ENCODE measurements at places on chromosomes 16 and 17. TPM values are rescaled to one million over a fixed set of nuclear protein-coding genes. Genes with fewer than 3 reads are reported as not detected.

The NPB gene
- total RNA-seq: 1.9 TPM

The SLC13A2 gene
- not detected for total RNA-seq

The GRAPL gene
- not detected for total RNA-seq

The NRN1L gene
- total RNA-seq: not detected

The SUMO2 gene
- 65.3 TPM for total RNA-seq

The SEPTIN12 gene
- total RNA-seq: not detected

The CCL22 gene
- total RNA-seq: 0.09 TPM

The TP53TG3D gene
- 0.76 TPM for total RNA-seq

The CCL15 gene
- total RNA-seq: not detected

The SLC5A10 gene
- 0.40 TPM for total RNA-seq

The AXIN2 gene
- 9.1 TPM for total RNA-seq

The C16orf54 gene
- total RNA-seq: 0.13 TPM

The RAMP2 gene
- total RNA-seq: 23.3 TPM

The ALDH3A1 gene
- total RNA-seq: 480 TPM

The C17orf78 gene
- total RNA-seq: not detected

The FBXL20 gene
- total RNA-seq: 6.8 TPM

The GEMIN4 gene
- total RNA-seq: 33.0 TPM

- no peak for DNase-seq
Measured at GRCh38 chr16:57530104-57530521, 6.3 kb downstream of the CCDC102A start.

GRCh38 chr17:79306424-79307318 is 232.0 kb downstream of the ENGASE start:
- no peak for DNase-seq

- DNase-seq: no peak
Measured at GRCh38 chr16:88406096-88407041, 23.6 kb downstream of the ZNF469 start.

GRCh38 chr16:67162506-67163163 is 1.9 kb upstream of the HSF4 start:
- no peak for DNase-seq

DNA sequence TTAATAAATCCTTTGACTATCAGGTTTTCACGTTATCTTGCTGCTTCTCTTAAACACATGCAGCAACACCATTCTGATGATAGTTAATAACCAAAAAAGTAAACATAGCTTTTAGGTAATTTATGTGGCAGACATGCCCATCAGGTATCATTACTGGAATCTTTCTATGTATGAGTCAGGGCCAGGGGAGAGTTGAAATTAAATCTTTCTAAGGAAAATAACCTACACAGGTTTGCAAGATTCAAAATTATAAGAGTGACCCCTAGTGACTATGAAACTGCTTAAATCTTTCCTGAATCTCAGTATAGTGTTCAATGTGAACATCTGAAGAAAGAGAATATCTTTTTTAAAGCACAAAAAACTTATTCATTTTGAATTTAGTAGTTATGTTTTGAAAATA is 666.6 kb downstream of the CDH11 start:
- no peak for DNase-seq

DNA sequence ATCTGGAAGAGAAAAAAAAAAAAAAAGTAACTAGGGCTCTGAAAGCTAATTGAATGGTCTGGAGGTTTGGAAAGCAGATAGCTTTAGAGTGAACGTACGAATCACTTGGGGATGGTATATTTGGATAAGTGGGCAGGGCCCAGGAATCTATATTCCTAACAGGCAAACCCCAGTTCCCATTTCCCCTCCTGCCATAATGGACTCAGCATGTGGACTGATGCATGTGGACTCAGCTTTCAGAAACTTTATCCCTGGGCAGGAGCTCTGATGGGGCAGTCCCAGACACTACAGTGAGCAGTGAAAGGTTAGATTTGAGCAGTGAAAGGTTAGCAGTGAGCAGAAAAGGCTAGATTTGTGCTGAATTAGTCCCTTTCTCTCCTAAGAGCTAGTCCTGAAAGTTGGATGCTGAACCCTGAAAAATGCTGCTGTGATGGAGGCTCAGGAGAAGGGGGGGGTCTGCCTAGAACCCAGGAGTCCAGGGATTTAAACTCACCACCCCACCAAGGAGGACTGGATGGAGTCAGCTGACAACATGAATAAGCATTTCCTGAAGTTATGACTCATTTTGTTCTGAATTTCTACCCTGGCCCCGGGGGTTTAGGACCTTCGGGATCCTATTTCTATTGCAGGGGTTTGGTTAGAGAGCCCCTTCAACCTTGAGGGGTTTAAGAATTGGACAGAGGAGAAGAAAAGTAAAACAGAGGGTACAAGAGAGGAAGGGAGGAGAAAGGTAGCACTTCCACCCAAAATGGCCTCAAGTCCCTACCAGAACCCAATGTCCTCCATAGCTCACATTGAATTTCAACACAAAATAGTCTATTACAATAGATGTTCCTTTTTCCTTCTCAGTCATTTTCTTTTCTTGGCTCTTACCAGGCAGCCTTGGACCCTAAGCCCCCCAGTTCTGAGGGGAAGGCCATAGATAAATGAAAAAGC is 10.3 kb upstream of the FZD2 start:
- no peak for DNase-seq

DNA sequence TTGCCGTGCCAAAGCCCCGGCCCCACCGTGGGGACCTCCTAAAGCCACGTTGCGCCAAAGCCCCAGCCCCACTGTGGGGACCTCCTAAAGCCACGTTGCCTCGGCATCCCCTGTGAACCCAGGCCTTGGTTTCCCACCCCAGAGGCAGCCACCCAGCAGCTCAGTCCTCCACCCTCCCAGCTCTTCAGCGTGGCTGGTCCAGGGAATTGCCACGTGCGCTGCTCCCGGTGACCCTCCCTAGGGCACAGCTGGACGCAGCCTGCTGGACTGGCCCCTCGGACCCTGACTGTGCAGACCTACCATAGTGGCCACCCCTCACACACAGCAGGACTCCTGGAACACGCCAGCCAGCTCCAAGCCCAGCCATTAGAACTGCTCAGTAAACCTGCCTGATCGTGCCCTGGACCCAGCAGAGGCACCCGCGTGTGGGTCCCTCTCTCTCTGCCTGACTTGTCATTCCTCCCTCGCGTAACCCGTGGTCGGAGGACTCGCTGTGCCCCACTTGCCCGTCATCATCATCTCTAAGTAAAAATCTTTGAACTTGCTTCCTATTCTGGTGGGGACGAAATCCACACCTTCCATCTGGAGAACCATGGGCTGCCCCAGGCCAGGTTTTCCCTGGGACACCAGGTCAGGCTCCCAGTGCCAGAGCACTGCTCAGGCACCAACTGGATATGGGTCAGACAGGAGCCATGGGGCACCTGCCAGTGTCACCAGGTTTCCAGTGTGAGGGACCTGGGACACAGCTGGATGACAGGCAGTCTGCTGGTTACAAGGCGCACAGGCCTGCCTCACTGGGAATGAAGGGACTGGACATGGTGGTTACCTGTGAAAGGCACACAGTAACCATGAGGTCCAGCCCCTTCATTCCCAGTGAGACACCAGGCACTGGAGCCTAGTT is 5.6 kb downstream of the CIAO3 start:
- no peak for DNase-seq

DNA sequence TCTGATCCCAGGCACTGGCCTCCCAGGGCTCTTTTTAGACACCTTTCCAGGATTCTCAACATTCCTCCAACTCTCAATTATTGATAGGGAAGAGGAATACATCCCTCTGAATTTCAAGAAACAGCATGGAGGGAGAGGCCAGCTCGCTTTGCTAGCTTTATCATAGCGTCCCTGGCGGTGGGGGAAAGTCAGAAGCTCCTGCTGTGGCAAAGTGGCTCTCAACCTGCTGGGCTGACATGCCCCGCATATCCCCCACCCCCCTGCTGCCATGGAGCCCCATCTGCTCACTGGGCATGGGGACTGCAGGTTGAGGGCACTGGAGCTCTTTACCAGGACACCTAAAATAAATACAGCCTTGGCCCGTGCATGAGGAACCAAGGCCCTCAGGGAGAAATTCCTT is 140.3 kb downstream of the SLC39A11 start:
- DNase-seq: no peak

GRCh38 chr17:63246344-63246743 is 199.8 kb downstream of the CYB561 start:
- DNase-seq: no peak

DNA sequence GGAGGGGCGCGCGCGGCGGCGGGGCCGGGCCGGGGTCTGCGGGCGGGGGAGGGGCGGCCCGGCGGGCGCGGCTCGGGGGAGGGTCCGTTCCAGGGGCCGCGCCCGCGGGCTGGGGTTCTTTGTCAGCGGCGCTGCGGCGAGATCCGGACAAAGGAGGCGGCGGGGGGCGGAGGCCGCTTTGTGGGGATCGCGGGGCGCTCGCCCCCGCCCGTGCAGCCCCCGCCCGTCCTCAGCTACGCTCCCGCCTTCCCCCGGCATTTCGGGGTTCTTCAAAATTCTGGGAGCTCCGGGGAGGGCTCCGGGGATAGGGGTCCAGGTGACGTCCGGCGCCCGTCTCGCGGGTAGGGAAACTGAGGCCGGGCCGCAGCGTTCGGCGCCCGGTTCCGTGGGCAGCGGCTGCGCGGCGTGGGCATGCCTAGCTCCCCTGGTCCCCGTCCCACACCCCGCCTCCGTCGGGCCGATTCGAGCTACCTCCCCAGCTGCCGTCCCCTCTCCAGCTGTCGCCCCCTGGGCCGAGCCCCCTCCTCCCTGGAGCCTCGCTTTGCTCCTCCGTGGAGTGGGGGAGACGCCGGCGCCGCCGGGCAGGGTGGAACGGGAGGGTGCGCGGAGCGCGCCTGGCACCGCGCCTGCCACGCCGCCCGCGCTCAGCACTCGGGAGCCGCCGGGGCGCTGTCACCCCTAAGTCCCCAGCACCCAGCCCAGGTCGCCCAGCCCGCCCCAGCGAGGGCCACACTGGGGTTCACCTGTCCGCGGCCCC is 546 bp downstream of the SNN start:
- no peak for DNase-seq

GRCh38 chr17:76048711-76049110 is 21.6 kb upstream of the EVPL start:
- DNase-seq: no peak

GRCh38 chr16:764848-765487 is 4.4 kb downstream of the MSLN start:
- DNase-seq: no peak

GRCh38 chr17:42107597-42108576 is 4.6 kb downstream of the DHX58 start:
- DNase-seq: no peak

DNA sequence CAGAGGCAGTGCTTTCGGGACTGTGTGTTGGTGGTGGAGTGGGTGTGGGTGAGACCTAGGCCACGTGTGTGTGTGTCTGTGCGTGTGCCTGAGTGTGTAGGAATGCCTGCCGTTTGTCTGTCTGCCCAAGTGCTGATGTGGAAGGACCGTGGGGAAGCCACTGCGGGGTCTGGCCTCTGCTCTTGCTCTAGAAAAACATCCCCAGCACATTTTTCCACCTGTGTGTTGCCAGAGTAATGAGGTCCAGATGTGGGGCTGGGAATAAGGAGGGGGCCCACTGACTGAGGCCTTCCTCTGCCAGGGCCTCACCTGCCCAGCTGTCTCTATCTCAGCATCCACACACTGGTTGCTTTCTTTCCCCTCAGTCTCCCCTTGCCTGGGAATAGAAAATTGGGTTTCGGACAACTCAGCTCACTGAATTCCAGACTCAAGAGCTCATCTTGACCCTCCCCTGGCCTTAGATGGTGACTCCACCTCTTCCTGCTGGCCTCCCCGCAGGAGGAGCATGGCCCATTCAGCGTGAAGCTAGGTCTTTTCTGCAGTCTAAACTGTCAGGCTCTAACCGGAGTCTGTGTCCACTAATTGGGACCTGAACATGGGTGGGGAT is 7.6 kb downstream of the SGCA start:
- DNase-seq: no peak

- DNase-seq: no peak
Measured at GRCh38 chr17:3755335-3756030, 31.8 kb downstream of the HASPIN start.

- no peak for DNase-seq
Measured at GRCh38 chr16:69217433-69217832, 30.5 kb downstream of the SNTB2 start.

DNA sequence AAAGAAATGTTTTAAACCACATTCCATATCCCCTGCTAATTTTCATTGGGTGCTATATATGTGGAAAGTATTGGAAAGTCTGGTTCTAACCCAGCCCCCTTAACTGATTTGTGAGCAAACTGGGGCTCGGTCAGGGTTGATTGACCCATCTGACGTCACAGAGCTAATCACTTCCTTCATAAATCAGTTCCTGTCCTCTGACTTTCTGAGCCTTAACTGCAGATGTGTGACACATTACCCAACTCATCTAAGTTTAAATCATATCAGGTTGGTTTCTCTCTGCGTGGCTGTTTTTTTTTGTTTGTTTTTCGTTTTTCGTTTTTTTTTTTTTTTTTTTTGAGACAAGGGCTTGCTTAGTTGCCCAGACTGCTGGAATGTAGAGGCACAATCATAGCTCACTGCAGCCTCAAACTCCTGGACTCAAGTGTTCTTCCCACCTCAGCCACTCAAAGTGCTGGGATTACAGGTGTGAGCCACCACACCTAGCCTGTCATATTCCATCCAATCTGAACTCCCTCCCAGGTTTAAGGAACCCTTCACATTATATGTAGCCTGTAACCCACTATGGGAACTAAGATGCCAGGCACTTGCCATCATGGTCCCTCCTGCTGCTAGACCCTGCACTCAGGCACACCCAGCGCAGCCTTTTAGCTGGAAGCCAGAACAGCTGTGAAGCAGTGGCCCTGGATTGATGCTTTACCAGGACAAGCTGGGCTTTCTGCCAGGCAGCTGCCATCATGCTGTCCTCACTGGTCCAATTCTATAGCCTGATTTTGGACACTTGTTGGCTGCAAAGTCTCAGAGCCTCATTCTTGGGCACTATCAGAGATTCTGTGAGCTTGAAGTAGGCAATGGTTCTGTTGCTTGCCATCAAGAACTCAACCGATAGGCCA is 6.9 kb upstream of the BPTF start:
- DNase-seq: no peak

- DNase-seq: no peak
Measured at GRCh38 chr17:17760872-17761550, 75.8 kb downstream of the SREBF1 start.

DNA sequence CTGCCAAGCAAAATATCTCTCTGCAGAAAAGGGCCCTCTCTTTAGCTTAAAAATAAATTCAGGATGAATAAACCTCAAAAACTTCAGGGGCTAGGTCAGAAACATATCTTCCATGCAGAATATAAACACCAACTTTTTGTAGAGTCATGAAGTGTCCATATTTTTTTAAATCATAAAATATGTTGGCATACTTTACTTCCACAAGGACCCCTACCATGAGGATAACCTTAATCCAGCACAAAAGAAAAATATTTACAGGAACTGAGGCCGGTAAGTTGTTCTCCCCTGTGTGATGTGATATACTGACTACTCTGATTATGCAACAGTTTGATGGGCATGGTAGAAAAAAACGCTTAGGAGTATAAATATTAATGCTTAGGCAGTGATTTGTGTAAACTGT is 264.8 kb upstream of the CDH11 start:
- DNase-seq: no peak
